Naive thymus-derived CD8-positive, alpha-beta T cell (primary cell): ENCODE measurements at places on chromosomes 3 and 15.

DNA sequence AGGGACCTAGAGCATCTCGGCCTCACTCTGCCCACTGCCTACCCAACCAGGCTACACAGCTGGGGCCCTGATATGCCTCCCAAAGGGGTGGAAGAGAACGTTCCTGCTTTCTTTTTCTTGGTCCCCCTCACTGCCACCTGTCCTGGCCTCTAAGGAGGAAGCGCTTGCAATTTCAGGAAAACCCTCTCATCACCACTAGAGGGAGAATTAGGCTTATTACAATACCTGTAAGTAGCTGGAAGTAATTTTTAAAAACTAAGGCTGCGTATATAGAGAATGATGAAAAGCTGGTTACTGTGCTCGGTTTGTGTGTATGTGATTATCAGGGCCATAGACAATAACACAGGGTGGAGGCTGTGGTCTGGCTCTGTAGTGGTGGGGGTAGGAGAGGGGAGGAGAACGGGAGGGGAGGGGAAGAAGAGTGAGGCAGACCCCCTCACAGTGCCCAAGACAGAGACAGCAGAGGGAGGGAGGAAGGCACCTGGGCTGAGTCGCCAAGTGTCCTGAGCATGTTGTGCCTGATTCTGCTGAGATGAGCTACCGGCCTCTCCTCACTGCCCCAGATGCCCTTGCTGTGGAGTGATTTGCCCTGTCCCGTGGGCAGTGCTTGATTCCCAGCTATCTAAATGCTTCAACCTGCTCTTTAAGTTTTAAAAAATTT is 3.3 kb downstream of the GABRG3 start:
- DNase-seq, result no peak

DNA sequence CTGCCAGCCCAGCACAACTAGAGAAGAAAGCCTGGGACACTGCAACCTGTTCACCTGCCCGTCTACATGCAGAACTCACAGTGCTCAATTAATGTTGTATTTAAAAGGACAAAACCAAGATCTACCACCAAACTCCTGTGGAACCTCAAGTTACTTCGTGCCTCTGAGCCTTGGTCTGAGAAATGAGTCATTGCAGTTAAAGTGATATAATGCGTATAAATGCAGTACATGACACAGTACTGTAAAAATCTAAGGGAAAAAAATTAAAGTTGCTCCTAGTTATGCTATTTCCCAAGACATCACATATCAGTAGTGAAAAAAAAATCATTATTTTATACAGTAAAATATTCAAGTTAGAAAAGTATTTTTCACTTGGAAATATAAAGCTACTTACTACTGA is 138.9 kb downstream of the ZIC4 start:
- DNase-seq, result no peak

- DNase-seq, result no peak
Measured at GRCh38 chr3:142925140-142925539, 36.3 kb upstream of the PCOLCE2 start.

- no peak for DNase-seq
Measured at GRCh38 chr3:191412759-191413158, 48.2 kb upstream of the PYDC2 start.

DNA sequence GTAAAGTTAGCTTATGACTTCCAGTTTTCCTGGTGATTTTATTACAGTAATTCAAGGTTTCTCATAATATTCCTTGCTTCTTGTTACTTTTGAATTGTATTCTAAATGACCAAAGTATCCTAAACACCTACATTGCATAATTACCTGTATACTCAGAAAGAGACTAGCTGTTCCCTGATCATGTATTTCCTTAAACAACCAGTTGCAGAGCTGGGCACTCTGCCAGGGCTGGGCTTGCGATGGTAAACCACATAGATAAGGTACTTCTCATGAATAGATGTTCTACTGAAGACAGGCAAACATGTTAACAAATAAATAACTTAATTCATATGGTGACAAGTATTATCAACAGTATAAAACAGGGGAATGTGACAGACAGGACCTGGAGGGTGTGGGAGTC is 142.3 kb upstream of the WNT5A start:
- DNase-seq, result no peak

- no peak for DNase-seq
Measured at GRCh38 chr15:92954578-92954977, 54.5 kb downstream of the CHD2 start.

DNA sequence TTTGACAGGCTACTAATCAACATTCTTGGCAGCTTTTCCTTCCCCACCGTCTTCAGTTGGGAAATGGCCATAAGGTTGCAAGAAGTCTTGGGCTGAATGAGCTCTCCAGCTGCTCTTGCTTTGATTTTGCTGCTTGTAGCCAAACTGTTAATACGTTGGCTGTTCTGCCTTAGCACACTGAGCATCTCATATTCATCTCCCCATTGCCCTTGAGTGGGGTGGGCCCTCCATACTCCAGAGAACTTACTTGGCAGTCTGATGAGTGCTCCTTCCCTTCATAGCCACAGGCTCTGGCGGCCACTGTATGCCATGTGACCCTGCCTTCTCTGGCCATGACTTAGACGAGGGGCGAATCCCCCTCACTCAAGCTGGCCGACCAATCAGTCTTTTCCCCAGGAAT is 25.8 kb upstream of the PAQR5 start:
- DNase-seq, result no peak

DNA sequence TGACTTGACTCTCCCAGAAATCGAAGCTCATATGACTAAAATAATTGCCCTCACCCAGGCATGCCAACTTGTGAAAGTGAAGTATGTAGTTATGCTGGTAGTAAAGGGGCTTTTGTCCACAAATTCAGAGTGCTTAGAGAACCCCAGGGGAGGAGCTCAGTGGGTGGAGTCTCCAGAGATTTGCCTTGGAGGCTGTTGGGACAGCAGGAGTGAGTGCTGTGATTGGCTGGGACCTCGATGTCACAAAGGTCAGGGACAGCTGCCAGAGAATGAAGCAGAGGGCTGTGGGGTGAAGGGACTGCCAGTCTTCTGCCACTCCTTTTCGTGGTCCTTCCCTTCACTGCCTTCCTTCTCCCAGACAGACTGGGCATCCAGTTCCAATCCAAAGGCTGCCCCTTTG is 49.8 kb downstream of the ZNF445 start:
- DNase-seq, result no peak
